ENCODE measurements at places on chromosomes 4 and X. TPM values are rescaled to one million over a fixed set of nuclear protein-coding genes. Genes with fewer than 3 reads are reported as not detected.

DNA sequence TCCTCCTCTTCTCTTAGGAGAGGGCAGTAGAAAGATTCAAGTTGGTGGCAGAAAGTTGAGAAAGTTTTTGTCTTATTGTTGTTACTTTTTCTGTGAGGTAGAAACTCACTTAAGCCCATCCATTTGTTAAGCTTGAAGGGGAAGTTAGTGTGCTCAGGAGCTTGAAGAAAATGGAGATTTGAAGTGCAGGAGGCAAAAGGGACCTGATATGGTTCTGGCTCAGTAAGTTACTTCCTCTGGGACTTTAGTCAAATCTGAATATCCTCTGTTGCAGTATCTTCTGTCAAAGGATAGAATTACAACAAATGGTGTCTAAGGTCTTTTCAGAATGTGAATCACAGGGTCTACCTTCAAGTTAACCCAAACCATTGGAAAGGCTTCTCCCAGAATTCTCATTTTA is 46.2 kb downstream of the CXCL13 start:
- DNase-seq: no peak

GRCh38 chr4:185359767-185360446 is 35.8 kb downstream of the LRP2BP start:
- DNase-seq: no peak

GRCh38 chr4:53120778-53121177 is 245.1 kb downstream of the SCFD2 start:
- no peak for DNase-seq

Gene AKAP4
- not detected for total RNA-seq

DNA sequence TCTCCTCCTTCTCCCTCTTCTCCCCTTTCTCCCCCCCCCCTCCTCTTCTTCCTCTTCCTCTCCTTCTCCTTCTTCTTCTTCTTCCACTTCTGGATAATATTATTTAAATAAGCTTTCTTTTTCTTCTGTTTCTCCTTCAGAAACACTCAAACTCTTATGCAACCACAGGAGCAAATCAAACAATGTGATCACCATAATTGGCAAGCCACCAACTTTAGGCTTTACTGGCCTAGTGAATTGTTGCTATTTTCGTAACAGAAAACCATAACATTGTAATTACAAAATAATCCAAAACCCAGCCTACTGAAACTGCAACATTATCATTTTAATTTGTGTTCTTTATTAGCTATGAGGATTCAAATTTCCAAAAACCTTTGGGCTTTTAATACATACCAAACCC is 14.3 kb downstream of the DCAF8L1 start:
- no peak for DNase-seq

Gene MCUB
- 46.5 TPM for total RNA-seq

Gene AFF2
- total RNA-seq: 0.13 TPM

DNA sequence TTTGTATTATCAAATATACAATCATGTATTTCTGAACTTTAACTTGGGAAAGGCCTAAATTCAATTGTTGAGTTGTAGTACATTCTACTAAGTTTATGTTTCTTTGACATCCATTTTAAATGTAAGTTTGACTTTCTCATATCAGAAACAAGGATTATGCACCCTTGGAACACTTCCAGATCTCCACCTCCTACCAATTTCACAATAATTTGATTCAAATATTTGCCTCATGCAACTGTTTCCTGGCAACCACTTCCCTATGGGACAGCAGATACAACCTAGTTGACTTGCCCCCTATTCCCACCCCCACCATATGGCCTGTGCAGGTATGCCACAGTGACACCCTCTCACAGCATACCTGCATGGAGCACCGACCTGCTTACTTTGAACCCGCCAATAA is 506.4 kb upstream of the PABPC4L start:
- DNase-seq: no peak

Gene GATA1
- not detected for total RNA-seq

Gene DGAT2L6
- not detected for total RNA-seq

DNA sequence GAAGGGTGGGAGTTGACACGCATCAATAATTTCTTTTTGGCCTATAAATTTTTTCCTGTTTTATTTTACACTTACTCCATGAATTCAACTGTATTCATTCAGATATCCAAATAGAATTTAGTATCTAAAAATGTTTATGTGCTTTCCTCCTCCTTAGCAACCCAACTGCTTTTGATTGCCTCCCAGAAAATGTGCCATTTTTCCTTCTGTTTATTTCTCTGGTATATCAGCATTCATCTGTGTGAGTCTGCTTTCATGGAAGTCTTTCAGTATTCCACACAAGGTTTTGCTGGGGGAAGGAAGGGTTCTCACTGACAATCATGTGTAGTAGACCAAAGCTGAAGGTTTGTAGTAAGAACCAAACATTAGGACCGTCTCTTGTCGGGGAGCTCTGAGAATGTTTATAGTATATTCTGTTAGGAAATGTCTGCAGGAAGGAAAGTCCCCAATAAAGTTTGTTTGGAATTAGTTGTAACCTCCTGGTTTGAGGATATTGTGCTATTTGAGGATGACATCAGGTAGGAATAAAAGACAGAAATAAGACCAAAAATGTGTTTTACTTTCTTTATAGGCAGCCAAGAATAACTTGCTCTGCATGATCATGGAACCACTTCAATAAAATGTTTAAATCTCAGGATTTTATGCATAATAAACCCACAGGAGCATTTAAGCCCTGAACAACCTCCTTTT is 673.6 kb upstream of the INTU start:
- DNase-seq: no peak

GRCh38 chr4:93342738-93343137 is 485.8 kb upstream of the ATOH1 start:
- no peak for DNase-seq

DNA sequence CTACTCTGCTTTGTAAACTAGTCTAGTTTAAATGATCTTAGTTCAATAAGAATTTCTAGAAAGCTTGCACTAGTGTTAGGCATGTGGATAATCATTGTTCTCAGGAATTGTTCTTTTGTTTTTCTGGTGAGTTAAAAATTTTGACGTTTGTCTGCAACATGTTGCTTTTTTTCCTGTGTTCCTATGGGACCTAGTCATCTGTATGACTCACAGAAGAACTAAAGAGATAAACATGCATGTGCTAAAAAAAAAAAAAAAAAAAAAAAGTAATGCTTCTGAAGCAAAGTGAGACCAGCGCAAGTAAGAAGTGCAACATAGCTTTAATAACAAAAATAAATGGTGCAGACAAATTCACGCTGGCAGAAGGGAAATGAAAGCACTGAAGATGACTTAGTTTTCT is 471.2 kb downstream of the IQCM start:
- DNase-seq: peak; percentile 12

Gene MAOB
- not detected for total RNA-seq

Measured in SJSA1 (cell line).